ENCODE measurements at places on chromosomes 1 and 21.

GRCh38 chr1:51044834-51045233, 57.2 kb upstream of the C1orf185 start:
- no peak for DNase-seq

DNA sequence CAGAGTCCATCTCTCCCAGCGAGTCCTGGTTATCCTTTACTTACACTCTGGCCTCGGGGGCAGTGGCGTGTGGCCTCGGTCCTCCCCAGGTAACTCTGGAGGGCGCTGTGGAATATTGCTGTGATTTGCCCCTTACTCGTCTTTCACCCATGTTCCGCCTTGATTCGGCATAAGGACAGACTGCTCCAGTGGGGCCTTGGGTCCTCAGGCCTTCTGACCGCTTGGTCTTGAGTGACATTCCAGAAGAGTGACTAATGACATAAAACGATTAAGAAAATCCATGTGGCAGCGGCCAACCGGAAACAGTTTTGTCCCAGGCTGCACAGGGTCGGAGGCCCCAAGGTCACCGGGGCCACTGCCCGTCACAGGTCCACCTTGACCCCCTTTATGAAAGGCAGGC, 11.0 kb downstream of the ICMT start:
- no peak for DNase-seq

DNA sequence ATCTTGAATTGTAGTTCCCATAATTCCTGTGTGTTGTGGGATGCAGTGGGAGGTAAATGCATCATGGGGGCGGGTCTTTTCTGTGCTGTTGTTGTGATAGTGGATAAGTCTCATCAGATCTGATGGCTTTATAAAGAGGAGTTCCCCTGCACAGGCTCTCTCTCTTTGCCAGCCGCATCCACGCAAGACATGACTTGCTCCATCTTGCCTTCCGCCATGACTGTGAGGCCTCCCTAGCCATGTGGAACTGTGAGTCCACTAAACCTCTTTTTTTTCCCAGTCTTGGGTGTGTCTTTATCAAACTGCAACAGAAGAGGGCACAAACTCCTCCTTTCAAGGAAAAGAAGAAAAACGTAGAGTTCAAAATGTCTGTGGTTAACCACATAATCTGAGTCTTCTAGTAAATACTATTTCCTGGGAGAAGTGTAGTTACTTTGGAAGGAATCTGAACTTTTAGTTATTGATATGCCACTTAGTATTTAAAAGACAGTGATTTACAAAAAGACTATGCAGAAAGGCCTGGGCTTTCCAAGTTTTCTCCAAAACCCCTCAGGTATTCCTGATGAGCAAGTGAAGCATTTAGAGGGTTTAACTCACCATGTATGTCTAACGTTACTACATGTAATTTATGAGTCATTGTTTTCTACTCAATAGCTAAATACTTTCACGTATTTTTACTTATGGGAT, 10.0 kb downstream of the ADAMTS1 start:
- DNase-seq = no peak

GRCh38 chr1:206854401-206855129, 10.9 kb upstream of the IL20 start:
- DNase-seq = no peak

DNA sequence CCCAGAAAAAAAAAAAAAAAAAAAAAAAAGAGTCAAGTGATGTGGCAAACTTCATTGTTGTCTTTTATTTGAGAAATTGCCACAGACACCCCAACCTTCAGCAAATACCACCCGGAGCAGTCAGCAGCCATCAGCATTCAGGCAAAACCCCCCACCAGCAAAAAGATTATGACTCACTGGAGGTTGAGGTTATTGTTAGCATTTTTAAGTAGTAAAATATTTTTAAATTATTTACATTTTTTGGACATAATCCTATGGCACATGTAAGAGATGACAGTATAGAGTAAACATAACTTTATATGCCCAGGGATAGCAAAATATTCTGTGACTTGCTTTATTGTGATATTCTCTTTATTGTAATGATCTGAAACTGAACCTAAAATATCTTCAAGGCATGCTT, 95.6 kb downstream of the CENPF start:
- DNase-seq = no peak

- DNase-seq = no peak
Measured at GRCh38 chr1:114715952-114716303, 643 bp downstream of the NRAS start.
